Mesendoderm (in vitro differentiated cells): ENCODE measurements at places on chromosomes 12 and 14.
A peak's percentile ranks its signal among the peaks of the same experiment; 100 is the strongest.

DNA sequence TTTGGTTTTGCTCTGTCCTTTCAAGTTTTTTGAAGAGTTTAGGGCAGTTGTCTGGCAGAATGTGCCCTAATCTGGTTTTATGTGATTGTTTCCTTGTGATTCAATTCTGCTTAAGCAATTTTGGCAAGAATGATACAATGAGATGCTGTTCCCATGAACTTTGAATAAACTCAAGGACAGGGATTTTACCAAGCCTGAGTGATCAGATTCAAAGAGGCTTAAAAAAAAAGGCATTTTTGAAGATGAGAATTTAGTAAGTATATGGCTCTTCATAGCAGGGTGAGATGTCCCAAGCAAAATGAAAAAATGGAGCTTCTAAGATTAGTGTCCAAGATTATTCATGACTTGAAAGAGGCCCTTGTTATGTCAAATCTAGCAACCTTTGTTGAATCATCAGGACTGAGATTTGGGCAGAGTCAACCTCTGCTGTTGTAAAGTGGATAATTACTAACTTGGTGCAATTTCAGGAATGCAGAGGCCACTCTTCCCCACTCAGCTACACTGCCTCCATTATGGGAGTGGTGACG lies 180.6 kb upstream of the NUDT4 start:
- no peak for DNase-seq

DNA sequence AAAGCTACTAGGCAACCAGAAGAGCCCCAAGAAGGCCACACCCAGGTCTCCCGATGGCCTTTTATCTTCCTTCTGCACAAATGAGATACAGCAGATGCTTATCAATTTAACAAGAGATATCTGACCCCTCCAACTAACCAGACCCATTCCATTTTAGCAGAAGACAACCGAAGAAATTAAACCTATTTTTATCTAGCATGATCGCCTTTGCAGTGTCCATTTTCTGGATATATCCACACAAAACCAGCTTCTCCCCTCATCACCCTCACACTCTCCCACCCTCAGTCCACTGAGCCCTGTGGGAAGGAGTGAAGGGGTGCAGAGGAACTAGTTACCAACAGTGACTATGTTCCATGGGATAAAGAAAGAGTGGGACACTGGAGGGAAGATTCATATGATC lies 20.9 kb upstream of the DHRS4 start:
- DNase-seq: no peak

GRCh38 chr12:27464220-27464554 lies 17.7 kb downstream of the SMCO2 start:
- no peak for DNase-seq

- peak; percentile 37 for DNase-seq
Measured at GRCh38 chr14:41925409-41925808, 318.7 kb downstream of the LRFN5 start.

GRCh38 chr14:64475585-64476273 lies 10.4 kb downstream of the AKAP5 start:
- DNase-seq: no peak

GRCh38 chr12:26198742-26199141 lies 3.4 kb downstream of the SSPN start:
- no peak for DNase-seq

DNA sequence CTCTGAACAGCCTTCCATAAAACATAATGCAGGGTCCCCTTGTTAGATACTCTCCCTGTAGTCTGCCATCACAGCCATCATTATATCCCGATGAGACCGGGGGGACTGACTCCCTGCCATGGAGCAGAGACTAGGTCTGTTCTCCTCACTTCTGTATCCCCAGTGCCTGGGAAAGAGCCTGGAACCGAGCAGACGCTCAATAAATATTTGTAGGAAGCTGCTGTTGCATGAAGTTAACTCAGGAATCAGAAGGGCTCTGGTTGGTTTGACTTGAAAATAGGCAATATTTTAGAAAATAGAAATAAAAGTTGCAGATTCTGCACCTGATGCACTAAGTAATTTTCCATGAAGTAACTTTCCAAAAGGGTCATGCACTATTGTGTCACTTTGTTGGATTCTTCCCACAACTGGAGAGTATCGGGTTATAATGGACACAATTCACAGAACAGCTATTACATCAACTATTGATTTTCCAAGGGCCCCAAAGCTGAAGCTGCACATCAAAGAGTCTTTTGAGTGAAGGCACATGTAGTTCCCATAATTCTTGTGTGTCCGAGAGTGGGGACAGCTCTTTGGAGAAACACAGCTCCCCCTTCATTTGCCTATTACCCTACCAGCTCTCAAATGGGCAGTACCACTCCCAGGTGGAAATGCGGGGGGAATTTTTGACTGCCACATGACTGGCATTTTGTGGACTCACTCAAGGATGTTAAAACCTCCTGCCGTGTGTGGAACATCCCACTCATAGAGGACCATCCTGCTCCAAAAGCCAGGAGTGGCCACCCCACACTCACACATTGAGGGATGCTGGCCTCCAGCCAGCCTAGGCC lies 18.8 kb downstream of the CLMN start:
- DNase-seq: no peak

- peak; percentile 58 for DNase-seq
Measured at GRCh38 chr14:80390906-80391305, 179.6 kb upstream of the DIO2 start.

GRCh38 chr12:93777254-93777653 lies 100.1 kb downstream of the CRADD start:
- DNase-seq: no peak

GRCh38 chr12:152440-152839 lies 61.5 kb downstream of the SLC6A12 start:
- DNase-seq: no peak

- DNase-seq: peak; percentile 80
Measured at GRCh38 chr14:64556526-64556925, 6.8 kb downstream of the PPP1R36 start.

DNA sequence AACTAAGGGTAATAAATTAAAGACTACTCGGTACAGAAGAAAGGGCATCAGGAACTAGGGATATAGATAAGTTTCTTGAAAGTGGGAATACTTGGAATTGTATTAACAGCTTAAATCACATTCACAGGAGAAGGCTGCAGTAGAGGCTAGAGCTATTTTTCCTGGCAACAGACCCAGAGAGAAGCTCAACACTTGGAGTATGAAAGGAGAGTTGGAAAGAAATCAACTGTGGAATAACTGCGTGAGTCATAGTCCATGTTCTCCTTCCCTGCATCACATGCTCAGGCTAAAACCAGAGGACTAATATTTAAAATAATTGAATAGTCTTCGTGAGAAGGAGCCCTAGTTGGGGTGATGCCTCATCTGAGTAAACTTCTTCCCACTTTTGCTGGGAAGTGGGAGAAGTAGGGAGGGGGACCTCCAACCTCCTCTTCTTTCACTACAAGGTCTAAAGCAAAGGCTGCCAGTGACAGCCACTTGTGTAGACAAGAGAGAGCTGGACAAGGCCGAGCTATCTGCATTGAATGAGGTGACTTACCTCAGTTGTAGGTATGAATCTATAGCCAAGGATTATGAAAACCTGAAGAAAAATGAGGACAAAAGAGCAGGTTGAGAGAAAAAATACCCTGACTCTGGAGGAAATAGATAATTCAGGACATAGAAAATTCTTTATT lies 32.7 kb downstream of the DYRK2 start:
- no peak for DNase-seq

- peak; percentile 5 for DNase-seq
Measured at GRCh38 chr12:127685931-127686330, 581.0 kb upstream of the TMEM132C start.

GRCh38 chr14:49553892-49554291 lies 32.3 kb downstream of the RPS29 start:
- no peak for DNase-seq

- DNase-seq: no peak
Measured at GRCh38 chr14:83483063-83483462, 1949.4 kb upstream of the SEL1L start.

DNA sequence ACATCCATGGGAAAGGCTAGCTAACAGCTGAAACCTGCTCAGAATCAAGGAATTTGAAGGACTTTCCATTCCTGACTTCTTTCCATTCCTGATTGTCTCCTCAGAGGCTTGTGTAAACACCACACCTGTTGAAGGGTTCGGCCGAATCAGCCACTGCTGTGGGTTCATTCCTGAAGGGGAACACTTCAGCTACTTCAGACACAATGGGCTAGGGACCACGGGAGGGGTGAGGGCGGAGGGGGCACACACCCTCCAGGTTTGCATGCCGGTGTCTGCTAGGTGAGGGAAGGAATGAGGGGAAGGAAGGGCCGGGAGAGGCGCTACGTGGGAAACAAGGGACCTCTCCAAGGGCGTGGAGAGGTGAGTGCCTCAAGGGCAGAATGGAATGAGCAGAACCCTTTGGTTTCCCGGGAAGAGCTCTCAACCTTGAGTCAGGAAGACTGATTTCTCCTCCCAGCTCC lies 1.3 kb downstream of the GPRC5A start:
- DNase-seq: peak; percentile 63

DNA sequence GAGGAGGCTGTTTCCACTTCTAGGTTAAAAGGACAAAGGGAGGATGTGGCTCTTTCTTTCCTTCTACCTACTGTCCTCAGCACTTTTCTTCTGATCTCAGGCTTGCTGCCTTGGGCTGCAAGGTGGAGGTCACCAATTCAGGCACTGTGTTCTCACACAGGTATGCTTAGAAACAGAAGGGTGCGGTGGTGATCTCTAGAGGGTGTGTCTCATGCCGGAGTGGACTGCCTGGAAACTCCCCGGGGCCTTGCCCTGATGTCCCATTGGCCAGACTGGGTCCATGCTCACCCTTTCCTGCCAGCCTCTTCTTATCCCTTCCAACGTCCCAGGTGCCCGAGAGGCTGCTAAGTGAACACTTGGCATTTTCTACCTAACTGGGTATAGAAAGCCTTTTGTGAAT lies 1197.6 kb downstream of the AACS start:
- DNase-seq: no peak

DNA sequence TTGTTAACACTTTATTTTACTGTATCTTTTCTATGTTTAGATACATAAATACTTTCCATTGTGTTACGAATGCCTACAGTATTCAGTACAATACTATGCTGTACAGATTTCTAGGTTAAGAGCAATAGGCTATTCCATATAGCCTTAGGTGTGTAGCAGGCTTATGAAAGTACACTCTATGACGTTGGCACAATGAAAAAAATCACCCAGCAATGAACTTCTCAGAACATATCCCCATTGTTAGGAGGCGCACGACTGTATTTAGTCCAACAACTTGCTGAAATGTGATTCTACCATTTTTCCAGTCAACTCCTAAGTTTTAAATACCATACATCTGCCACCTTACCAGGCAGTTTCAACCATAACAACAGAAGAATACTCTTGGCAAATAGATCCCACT lies 1.8 kb downstream of the PARP11 start:
- DNase-seq: no peak

- no peak for DNase-seq
Measured at GRCh38 chr12:77218278-77218677, 152.9 kb upstream of the E2F7 start.

GRCh38 chr12:95088379-95088778 lies 15.0 kb upstream of the NR2C1 start:
- no peak for DNase-seq

GRCh38 chr14:72808564-72808963 lies 85.3 kb downstream of the DPF3 start:
- DNase-seq: no peak

- DNase-seq: peak; percentile 82
Measured at GRCh38 chr12:98418357-98419075, 96.9 kb upstream of the TMPO start.

DNA sequence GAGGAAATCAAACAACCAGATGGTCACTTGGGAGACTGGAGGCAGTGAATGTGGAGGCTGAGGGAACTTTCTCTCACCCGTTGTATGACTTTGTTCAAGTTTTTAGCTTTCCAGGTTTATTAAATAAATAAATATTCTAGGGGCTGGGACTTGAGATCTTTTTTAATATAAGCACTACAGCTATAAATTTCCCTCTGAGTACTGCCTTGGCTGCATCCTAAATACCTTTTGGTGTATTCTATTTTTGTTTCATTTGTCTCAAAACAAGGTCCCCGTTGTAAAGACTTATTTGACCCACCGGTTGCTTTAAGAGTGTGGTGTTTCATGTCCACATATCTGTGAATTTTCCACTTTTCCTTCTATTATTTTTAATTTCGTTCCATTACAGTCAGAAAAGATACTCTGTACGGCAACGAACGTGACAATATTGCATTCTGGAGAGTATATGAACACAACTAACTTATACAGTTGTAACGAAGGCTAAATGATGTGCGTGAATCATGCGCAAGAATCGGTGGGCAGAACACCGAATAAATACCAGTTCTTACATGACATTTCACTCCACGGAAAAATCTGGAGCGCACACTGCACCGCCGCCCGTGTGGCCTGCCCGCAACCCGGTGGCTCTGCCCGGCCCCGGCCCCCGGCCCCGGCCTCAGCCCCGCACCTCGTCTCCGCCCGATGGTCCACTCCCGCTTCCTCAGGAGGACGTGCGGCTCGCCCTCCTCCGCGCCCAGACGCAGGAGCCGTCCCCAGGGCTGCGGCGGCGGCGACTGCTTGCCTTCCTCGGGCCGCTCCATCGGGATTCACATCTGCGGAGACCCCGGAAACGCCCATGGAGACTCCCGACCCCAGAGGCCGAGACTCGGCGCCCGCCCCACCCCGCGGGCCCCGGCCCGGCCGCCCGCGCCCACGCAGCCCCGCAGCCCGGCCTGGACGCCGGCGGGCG lies 602 bp downstream of the CHFR start:
- DNase-seq: peak; percentile 47

GRCh38 chr14:84323450-84323849 lies 1206.5 kb upstream of the FLRT2 start:
- no peak for DNase-seq

GRCh38 chr14:52902971-52903619 lies 47.8 kb downstream of the FERMT2 start:
- DNase-seq: peak; percentile 45

DNA sequence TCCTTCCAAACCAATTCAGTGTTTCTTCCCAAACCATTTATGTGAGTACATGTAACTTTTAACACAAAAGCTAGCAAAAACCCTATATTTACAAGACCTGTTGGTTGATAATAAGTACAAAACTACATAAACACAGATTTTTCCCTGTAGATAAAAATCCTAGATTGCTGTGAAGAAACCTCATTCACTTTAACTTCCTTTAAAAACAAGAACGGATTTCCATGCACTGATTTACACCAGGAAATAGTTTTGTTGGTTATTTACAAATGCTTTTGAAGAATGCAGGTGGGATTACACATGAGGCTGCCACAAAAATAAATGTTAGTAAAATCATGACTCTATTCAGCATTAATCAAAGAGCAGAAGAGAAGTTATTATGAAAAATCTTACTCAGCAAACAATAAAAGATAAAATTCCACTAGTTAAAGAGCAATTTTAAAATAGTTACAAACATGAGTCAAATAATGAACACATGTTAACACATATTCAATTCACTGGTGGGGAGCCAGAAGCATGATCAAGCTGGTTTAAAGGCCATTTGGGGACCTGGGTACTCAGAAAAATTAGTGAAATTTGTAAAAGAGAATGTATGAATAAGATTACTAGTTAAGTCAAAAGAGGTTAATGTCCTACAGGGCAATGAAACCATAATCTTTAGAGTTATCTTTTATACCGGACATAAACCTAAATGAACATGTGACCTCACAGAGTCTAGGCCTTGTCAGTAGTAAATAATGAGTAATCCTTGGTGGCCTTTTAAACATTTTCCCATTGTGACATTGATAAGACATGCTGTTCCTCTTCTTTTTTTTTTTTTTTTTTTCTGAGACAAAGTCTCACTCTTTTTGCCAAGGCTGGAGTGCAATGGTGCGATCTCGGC lies 79.9 kb downstream of the PHLDA1 start:
- DNase-seq: no peak
